ENCODE measurements at places on chromosomes 7 and 10.

GRCh38 chr7:1323178-1324027 is 90.7 kb downstream of the UNCX start:
- H3K36me3 ChIP-seq = no peaks in the 10 kb centered on the region
- no peaks in the 10 kb centered on the region for H3K4me1 ChIP-seq
- H3K4me3 ChIP-seq = no peak overlapping the region

GRCh38 chr10:88245974-88246511 is 337.1 kb downstream of the RNLS start:
- H3K4me1 ChIP-seq = peaks cover 7% of the 10 kb centered on the region
- no peak overlapping the region for H3K4me3 ChIP-seq
- peak overlapping the region; percentile 36 for H3K27ac ChIP-seq

- H3K36me3 ChIP-seq = no peaks in the 10 kb centered on the region
- H3K27ac ChIP-seq = peak within 1 kb of the TSS; percentile 99
- no peaks in the 10 kb centered on the region for H3K27me3 ChIP-seq
- H3K4me1 ChIP-seq = no peaks in the 10 kb centered on the region
Observed at GRCh38 chr10:18140149-18140956, at the start of gene CACNB2. TSS of gene CACNB2 (plus strand) at chr10:18140424.

- H3K36me3 ChIP-seq = no peaks in the 10 kb centered on the region
- no peak overlapping the region for H3K4me3 ChIP-seq
- no peak for DNase-seq
- H3K27me3 ChIP-seq = no peaks in the 10 kb centered on the region
- no peak overlapping the region for H3K27ac ChIP-seq
- H3K4me1 ChIP-seq = peaks cover 9% of the 10 kb centered on the region
Observed at GRCh38 chr10:114711176-114711868, 53.2 kb upstream of the ABLIM1 start.

DNA sequence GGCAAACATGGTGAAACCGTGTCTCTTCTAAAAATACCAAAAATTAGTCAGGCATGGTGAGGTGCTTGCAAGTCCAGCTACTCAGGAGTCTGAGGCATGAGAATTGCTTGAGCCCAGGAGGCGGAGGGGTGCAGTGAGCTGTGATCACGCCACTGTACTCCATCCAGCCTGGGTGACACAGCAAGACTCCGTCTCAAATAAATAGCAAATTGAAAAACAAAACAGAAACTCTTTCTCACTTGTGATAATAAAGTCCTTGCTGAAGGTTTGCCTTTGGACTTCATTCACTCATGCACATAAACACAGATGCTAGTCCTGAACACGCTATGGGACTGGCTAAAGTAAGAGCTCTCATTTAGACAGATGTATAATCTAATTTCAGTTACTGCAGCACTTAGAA is 37.6 kb downstream of the ANK3 start:
- peaks cover 4% of the 10 kb centered on the region for H3K4me1 ChIP-seq
- H3K36me3 ChIP-seq = no peaks in the 10 kb centered on the region
- H3K27ac ChIP-seq = no peak overlapping the region
- no peak for DNase-seq

GRCh38 chr7:83541187-83541960 is 107.6 kb downstream of the SEMA3E start:
- H3K4me1 ChIP-seq = no peaks in the 10 kb centered on the region
- no peaks in the 10 kb centered on the region for H3K36me3 ChIP-seq
- H3K27ac ChIP-seq = no peak overlapping the region

- no peaks in the 10 kb centered on the region for H3K36me3 ChIP-seq
- H3K4me3 ChIP-seq = no peak overlapping the region
- DNase-seq = peak; percentile 27
- no peaks in the 10 kb centered on the region for H3K27me3 ChIP-seq
Observed at GRCh38 chr7:151375530-151376217, 34.1 kb downstream of the NUB1 start.

- no peaks in the 10 kb centered on the region for H3K36me3 ChIP-seq
- H3K27ac ChIP-seq = no peak overlapping the region
- H3K4me1 ChIP-seq = peaks cover 31% of the 10 kb centered on the region
- DNase-seq = no peak
Observed at GRCh38 chr7:47330561-47331178, 251.2 kb downstream of the TNS3 start.

- H3K27me3 ChIP-seq = no peaks in the 10 kb centered on the region
- no peak overlapping the region for H3K27ac ChIP-seq
- no peak overlapping the region for H3K4me3 ChIP-seq
- H3K4me1 ChIP-seq = no peaks in the 10 kb centered on the region
- no peak for DNase-seq
- no peaks in the 10 kb centered on the region for H3K36me3 ChIP-seq
Observed at GRCh38 chr10:121823993-121824463, 103.8 kb downstream of the ATE1 start.

DNA sequence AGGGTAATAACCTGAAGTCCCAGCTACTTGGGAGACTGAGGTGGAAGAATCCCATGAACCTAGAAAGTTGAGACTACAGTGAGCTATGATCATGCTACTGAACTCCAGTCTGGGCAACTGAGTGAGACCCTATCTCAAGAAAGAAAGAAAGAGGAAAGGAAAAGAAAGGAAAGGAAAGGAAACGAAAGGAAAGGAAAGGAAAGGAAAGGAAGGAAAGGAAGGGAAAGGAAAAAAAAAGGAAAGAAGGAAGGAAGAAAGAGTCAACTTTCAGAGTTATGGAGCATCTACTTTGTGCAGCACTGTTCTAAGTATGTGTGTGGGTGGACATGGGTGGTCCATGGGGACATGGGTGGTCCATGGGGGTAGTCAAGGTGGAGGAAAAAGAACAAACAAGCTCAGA is 24.1 kb upstream of the R3HCC1L start:
- no peaks in the 10 kb centered on the region for H3K36me3 ChIP-seq
- no peaks in the 10 kb centered on the region for H3K4me1 ChIP-seq
- H3K27ac ChIP-seq = no peak overlapping the region
- no peak for DNase-seq
- no peak overlapping the region for H3K4me3 ChIP-seq

DNA sequence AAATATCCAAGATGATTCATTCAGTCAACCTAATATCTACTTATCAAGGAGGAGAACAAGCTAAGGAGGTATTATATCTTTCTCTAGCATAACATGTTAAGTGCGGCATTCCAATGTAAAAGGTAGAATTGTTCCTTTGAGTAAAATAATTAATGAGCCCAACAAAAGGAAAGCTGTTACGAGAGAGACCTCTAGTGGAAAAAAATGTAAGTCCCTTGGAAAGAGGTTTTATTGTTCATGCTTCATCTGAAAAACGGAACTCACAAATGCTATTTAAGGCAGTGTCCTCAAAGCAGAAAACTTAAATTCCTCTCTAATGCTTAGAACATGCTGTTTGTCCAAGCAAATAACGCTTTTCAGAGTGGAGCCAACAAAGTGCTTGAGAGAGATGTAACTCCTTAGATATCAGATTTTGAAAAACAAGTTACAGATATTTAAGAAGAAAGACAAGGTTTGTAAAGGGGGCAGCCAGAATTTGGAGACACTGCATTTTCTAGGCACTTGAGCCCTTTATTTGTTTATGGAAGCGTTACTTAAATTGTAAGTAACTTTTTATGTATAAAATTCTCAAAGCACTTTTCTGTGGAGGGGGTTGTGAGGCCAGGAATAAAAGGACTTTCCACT is 119.9 kb downstream of the TFEC start:
- no peaks in the 10 kb centered on the region for H3K4me1 ChIP-seq
- H3K36me3 ChIP-seq = no peaks in the 10 kb centered on the region
- no peak overlapping the region for H3K4me3 ChIP-seq
- no peak overlapping the region for H3K27ac ChIP-seq
- H3K27me3 ChIP-seq = no peaks in the 10 kb centered on the region

- DNase-seq = no peak
- H3K4me3 ChIP-seq = no peak overlapping the region
- no peaks in the 10 kb centered on the region for H3K27me3 ChIP-seq
- H3K27ac ChIP-seq = no peak overlapping the region
- H3K36me3 ChIP-seq = no peaks in the 10 kb centered on the region
- H3K4me1 ChIP-seq = no peaks in the 10 kb centered on the region
Observed at GRCh38 chr7:23712368-23713284, 2.6 kb downstream of the STK31 start.

- H3K36me3 ChIP-seq = no peaks in the 10 kb centered on the region
- H3K27me3 ChIP-seq = no peaks in the 10 kb centered on the region
- H3K4me3 ChIP-seq = no peak overlapping the region
Observed at GRCh38 chr7:94561841-94562514, 52.4 kb downstream of the CASD1 start.

DNA sequence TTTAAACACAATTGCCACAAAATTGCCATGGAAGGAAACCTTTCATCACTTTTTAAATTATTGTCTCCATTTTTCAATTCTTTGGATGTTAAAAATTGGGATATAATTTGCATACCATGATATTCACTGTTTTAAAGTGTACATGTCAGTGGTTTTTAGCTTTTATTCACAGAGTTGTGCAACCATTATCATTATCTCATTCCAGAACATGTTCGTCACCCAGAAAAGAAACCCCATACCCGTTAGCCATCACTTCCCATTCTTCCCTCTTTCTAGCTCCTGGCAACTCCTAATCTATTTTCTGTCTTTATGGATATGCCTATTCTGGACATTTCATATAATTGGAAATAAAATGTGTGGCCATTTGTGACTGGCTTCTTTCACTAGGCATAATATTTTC is 260.3 kb upstream of the FERD3L start:
- H3K27me3 ChIP-seq = no peaks in the 10 kb centered on the region
- no peaks in the 10 kb centered on the region for H3K36me3 ChIP-seq
- no peaks in the 10 kb centered on the region for H3K4me1 ChIP-seq

DNA sequence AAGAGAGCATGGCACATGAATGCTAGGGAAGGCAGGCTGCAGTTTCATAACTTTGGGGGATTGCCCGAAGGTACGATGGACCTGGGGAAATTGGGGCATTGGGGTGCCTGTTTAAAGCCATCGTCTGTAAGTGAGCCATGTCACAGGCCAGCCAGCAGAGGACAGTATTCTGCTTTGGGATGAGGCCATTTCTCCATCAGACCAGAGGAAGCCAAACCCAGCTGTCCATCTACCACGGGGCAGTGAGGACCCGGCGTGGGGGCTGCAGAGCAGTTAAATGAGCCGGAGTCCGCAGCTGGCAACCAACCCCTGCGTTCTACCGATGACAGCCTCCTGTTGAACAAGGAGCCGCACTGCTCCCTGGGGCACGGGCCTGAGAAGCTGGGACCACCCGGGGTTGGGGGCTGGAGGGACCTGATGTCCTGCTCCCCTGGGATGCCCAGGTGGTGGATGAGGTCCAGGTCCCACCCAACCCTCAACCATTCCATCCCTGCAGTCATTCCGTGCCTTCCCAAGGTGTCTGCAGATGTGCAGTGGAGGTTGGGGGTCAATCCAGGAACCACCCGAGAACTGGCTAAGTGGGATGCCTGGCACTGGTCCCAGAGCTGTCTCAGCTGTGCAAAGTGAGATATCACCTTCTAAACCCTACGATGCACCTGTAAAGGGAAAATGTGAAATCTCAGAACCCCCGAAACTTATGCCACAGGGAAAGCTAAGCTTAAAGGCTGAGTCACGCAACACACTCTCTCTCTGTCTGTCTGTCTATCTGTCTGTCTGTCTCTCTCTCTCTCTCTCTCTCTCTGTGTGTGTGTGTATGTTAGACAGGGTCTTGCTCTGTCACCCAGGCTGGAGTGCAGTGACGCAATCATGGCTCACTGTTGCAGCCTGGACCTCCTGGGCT is 12.1 kb upstream of the RHBDD2 start:
- DNase-seq = peak; percentile 66
- H3K36me3 ChIP-seq = no peaks in the 10 kb centered on the region
- no peak overlapping the region for H3K4me3 ChIP-seq
- H3K4me1 ChIP-seq = peaks cover 6% of the 10 kb centered on the region
- no peaks in the 10 kb centered on the region for H3K27me3 ChIP-seq
- no peak overlapping the region for H3K27ac ChIP-seq

Measured in ovary (tissue), 10 donors.